Right renal cortex interstitium (tissue), 3 donors: ENCODE measurements at places on chromosomes 7 and 10.
A peak's percentile ranks its signal among the peaks of the same experiment; 100 is the strongest.

- DNase-seq: no peak
Observed at GRCh38 chr10:123245264-123245663, 91.1 kb downstream of the BUB3 start.

DNA sequence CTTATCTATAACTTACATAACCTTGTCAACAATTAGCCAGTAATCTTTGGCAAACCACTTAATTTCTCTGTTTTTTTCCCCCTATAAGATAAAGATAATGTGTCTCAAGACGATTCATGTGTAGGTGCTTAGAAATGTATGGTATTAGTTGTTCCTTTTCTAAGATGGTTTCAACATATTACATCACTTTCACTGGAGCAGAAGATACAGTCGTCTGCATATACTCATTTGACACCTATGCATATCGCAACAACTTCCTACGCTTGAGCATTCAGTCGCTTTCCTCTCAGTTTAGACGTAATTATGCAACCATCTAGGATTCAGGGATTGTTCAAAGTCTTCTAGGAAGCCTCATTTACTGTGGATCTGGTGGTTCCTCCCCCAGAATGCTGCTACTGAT, 396.7 kb downstream of the PHTF2 start:
- no peak for DNase-seq

DNA sequence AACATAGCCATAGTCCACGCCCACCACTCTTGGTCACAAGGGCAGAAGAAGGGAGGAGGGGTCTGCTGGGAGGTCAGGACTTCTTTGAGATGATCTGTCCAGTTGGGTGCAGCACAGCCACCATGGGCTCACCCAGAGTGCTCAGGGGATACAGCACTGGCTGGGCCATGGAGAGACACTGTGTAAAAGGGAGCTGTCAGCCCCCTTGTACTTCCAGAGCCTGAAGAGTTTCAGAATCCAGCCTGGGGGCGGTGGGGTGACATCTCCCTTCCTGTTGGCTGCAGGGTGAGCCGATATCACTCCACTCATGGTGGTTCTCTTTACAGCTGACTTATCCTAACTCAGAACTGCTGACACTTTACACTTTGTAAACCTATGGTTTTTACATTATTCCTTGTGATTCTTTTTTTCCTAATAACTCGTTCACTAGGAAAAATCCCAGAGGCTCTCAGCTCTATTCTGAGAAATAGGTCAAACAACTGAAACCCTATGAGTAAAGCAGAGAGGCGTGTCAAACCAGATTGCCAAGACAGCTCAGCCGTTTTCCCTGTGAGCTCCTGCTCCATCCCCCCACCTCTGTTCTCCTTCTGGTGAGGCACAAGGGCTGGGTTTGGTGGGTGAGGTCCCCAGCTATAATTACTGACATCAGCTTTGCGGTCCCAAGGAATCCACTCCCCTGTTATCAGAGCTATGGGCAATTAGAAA, 3.2 kb upstream of the MRPS24 start:
- no peak for DNase-seq

DNA sequence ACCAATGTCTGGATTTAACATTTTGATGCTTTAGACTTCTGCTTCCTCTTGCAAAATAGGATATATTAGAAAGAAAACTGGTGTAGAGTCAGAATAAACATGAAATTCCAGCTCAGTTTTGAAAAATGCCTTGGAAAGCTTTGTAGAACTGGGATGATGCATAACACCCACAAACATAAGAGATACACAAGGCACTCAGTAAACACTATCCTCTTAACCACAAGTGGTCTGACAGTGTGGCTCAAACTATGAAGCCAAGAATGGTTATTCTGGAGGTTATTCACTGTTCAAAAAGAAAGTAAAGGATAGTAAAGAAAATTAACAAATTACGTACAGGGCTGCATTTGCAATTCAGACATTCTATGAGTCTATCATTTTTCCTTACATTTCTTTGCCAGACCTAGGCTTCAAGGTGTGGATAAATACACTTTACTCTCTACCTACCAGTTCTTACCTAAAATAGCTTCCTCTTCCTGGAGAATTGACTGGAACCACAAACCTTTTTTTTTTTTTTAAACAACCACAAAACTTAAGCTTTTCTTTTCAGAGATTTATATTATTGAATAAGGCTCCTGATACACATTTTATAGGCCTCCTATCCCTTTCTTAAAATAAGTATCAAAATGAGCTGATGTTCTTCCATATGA, 9.0 kb upstream of the RSBN1L start:
- DNase-seq: no peak

DNA sequence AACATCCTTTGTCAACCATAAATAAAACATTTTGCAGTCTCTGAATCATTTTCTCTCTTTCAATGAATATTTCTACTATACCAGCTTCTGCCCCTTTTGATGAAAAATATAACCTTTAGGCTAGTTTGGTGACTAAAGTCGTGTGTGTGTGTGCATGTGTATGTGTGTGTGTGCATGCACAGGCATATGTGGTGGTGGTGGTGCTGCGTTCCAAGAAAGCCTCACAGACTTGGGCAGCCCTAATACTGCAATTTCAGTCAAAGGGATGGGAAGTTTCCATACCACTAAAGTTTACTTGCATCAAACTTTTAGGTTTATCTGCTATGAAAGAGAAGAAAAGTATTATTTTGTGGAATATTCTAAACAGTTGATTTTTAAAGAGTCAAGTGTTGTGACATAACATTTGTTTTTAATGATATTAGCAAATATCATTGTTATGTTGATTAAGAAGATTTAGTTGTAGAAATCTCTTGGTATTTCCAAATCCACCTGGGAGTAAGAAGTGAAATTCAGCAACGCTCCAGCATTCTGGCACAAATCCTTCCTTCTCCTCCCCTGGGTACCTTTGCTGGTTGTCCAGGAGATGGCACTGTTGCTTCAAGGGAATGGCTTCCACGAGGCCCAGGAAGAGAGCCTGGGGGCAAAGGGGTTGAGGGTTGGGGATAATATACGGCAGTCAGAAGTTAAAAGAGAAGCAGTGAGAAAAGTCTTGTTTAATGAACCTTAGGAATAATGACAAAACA, 41.5 kb downstream of the ASB4 start:
- DNase-seq: no peak

- no peak for DNase-seq
Observed at GRCh38 chr10:80465839-80466590, 11.9 kb downstream of the TSPAN14 start.

- no peak for DNase-seq
Observed at GRCh38 chr7:15352421-15353206, 209.2 kb downstream of the AGMO start.

GRCh38 chr7:27677912-27678612, 15.4 kb upstream of the HIBADH start:
- DNase-seq: no peak

DNA sequence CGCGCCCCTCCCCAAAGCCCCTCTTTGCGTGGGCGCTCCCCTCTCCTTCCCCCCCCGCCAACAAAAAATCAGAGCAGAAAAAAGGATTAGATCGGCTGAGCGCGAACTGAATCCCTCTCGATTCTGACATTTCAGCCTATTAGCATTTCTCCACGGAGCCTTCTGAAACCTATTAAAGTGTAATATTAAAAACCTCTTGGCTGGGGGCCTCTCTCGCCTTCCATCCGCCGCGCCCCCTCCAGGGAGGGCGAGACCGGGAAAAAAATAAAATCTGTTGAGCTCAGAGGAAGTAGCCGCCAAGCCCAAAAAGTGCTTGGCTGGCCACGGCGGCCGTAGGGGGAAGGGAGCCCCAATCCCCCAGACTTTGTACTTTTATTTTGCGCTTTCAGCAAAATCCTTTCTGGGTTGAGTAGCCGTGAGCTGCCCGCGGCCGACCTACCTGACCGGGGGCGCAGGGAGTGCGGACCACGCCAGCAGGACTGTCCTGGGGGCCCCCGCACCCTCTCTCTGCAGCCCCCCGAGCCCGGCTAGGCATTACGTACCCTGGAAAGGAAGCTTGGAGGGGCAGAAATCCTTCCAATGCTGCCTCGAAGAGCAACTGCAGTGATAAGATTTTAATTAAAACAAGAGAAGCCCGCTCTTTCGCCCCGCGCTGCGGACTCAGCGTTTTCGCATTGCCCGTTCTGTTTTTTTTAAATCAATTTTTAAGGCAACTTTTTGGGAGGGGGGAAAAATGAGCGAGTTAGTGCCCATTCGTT, 1.3 kb upstream of the TNRC18 start:
- no peak for DNase-seq

- DNase-seq: no peak
Observed at GRCh38 chr7:30206491-30206890, 71.7 kb downstream of the MTURN start.

DNA sequence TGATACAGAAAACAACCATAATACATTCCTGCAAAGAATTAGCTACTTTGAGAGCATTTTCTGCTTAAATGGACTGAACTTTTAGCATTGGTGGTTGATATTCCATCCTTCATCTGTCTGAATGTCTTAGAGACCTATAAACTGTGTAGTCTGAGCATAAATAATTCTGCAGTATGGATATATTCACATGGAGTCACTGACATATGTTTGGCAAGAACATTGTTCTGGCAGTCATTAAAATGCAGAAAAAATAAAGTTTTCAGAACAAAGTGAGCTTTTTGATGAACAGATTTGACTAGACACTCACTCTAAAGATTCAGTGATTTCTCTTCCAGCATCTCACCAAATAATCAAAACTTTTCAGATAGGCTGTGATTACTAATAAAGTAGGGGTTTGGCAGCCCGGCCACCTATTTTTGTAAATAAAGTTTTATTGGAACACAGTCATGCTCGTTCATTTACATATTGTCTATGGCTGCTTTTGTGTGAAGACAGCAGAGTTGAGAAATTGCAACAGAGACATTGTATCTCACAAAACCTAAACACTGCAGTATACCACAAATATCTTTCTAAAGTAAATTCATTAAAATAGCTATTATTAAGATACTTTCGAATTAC, 44.1 kb upstream of the RAPGEF5 start:
- no peak for DNase-seq

GRCh38 chr10:23199768-23200511, 7.8 kb downstream of the PTF1A start:
- DNase-seq: no peak

- DNase-seq: no peak
Observed at GRCh38 chr7:132276976-132277725, 299.1 kb downstream of the PLXNA4 start.

DNA sequence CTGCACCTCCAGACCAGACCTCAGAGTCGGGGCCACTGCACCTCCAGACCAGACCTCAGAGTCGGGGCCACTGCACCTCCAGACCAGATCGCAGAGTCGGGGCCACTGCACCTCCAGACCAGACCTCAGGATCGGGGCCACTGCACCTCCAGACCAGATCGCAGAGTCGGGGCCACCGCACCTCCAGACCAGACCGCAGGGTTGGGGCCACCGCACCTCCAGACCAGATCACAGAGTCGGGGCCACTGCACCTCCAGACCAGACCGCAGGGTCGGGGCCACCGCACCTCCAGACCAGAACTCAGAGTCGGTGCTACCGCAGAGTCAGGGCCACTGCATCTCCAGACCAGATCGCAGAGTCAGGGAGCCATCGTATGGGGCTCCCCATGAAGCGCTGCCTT, 105.9 kb downstream of the ACTR3B start:
- no peak for DNase-seq

DNA sequence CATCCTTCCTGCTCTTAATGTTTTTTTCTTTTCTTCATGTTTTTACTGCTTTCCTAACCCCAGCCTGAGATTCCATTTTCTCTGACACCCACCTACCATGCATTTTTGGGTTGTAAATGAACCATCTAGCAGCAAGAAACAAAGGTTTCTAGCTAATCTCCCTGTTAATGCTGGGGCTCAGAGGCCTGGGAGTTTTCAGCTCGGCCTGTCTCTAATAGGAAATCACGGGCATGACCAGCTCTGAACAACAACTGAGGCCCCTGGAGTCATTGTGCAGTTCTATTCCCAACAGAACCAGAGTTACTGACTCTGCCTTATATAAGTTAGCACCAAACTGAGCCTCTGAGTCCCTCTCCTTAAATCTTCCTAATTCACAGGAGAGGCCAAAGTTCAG, 134.8 kb downstream of the CFAP58 start:
- no peak for DNase-seq

- peak; percentile 23 for DNase-seq
Observed at GRCh38 chr10:25725917-25726716, 207.9 kb upstream of the MYO3A start.

DNA sequence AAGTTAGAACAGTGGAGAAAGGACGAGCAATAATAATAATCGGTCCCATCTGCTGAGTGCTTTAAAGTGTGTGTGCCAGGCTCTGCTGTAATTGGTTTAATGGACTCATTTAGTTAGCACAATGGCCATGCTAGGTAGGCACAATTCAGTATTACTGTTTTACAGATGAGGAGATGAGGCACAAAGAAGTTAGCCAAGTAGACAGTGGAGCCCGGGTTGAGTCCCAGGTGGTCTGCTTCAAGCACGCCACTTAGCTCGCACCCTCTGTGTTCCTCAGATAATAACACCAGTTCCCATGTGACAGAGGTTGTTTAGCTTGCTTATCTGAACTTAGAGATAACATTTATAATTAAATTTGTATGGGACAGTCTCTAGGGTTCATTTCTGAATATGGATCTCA, 101.6 kb upstream of the GJD4 start:
- no peak for DNase-seq

- no peak for DNase-seq
Observed at GRCh38 chr10:93894516-93895378, 969 bp downstream of the SLC35G1 start.

GRCh38 chr7:14381306-14381705, 391.8 kb upstream of the ETV1 start:
- no peak for DNase-seq

- DNase-seq: no peak
Observed at GRCh38 chr10:33114451-33114952, 156.5 kb upstream of the ITGB1 start.

DNA sequence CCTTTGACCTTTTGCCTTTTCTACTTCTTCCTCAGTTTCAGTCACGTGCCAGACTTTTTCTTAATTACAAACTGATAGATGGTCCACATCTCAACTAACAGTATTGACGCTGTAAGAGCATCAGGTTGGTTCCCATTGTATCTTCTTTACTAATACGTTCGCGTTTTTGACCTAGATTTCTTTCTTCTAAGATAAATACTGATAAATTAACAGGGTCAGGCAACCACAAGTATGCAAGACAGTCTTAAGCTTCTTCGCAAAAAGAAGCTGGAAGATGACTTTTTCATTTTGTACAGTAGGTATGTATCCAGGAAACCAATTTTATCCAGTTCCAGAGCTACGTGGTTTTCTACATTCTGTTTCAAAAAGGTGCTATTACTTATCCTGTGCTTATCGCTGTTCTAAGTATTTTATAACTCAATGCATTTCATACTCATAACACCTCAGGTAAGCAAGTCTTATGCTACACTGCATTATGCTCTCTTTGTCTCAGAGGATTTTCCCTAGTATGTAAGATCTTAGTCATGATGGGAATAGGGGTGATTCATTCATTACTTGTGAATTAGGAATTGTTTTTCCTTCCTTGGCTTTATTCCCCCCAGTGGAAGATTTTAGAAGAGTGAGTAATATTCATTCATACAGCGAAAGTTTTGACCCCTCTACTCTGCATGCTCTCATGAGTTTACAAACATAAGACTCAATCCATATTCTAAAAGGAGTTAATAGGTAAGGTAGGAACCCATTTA, 955 bp downstream of the DUS4L start:
- DNase-seq: no peak

- no peak for DNase-seq
Observed at GRCh38 chr10:82394122-82394521, 519.1 kb downstream of the NRG3 start.

- DNase-seq: peak; percentile 91
Observed at GRCh38 chr7:30284298-30285066, at the start of gene ZNRF2. Gene ZNRF2, plus strand, starts transcription at chr7:30284597. Its CDS starts 761 bp downstream, at chr7:30285358.
